ENCODE measurements at places on chromosomes 1 and 21. TPM values are rescaled to one million over a fixed set of nuclear protein-coding genes. Genes with fewer than 3 reads are reported as not detected.

TRIM62 gene
- polyA plus RNA-seq: 1.5 TPM

PALMD gene
- 3.1 TPM for polyA plus RNA-seq

HPDL gene
- polyA plus RNA-seq: 2.8 TPM

KCNA2 gene
- 0.05 TPM for polyA plus RNA-seq

EXO1 gene
- polyA plus RNA-seq: 19.7 TPM

RNU1-1 gene
- polyA plus RNA-seq: 6.5 TPM

SMCP gene
- polyA plus RNA-seq: not detected

Data from A549 (cell line).